ENCODE measurements at places on chromosomes 1 and 21.

DNA sequence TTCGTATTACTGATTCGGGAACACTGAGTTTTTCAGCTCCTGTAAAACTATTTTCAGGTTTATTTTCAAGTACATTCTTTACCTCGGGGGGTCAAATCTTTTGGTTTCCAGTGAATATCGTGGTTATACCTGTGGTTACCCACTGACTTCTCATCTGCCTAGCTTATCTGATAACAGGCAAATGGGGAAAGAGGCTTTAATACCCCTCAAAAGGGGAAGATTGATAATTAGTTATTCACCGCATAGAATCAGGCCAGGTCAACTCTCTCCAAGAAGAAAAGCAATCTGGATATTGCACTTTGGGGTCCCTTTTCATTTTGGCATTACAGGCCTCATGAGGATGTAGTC is 23.0 kb downstream of the RUNX1 start:
- DNase-seq = no peak

GRCh38 chr21:16597753-16598152 is 868.0 kb downstream of the USP25 start:
- DNase-seq = no peak

DNA sequence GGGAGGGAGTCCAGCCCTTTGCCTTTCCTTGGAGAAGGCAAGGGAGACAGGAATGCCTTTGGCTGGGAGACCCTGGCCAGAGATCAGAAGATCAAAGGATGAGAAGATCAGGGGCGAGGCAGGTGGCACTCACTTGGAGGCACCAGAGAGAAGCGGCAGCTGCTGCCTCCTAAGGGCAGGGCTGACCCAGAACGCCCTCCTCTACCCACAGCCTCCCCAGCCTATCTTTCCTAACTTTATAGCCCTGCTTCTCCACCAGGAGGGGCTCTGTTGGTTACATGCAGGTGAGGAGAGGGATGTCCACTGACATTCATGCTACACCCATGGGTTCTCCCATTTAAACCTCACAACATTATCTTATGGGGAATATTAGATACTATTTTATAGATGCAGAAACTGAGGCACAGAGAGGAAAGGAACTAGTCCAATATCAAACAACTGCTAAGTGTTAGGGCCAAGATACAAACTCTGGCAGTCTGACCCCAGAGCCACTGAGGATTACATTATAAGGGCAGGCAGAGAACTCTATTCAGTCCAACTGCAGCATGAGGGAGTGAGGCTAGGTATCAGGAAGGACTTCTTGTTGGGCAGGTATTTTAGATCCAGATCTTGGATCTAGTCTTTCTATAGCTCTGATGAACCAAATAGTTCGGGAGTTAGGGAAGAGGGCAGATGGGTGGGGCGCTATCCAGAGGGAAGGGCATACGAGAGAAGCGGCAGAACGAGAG is 19.9 kb downstream of the LGR6 start:
- DNase-seq = no peak

GRCh38 chr1:231629132-231629531 is 2.5 kb downstream of the DISC1 start:
- no peak for DNase-seq

- DNase-seq = no peak
Observed at GRCh38 chr1:209911746-209912145, 26.3 kb upstream of the SYT14 start.

DNA sequence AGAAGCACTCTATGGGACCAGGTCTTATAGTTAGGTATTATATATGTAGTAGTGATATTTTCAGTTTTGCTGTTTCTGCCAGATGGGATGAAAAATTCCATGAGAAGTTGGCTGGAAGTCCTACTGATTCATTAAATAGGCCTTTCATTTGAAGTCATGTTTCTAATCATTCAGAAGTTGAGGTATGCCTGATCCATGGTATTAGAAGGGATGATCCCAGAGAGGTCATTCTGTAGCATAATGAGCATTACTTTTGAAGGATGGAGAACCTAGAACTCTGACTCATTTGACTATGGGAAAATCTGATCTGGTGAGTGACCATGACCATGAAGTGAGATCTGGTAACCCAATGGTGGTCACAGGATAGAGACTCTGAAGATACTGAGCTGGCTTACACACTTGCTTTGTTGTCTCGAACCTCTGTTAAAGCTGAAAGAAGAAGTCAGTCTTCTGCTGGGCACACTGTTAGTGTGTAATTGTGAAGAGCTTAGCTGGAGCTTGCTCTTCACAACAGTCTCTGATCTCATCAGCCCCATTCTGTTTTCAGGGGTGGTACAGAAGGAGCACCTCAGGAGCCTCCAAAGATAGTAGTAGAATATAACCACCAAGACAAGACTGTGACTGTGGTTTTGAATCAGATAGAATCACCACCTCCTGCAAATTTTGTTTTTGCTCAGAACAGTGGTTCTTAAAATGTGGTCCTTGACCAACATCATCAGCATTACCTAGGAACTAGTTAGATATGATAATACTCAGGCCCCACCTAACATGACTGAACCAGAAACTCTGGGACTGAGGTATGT is 9.0 kb downstream of the MGST3 start:
- DNase-seq = no peak

DNA sequence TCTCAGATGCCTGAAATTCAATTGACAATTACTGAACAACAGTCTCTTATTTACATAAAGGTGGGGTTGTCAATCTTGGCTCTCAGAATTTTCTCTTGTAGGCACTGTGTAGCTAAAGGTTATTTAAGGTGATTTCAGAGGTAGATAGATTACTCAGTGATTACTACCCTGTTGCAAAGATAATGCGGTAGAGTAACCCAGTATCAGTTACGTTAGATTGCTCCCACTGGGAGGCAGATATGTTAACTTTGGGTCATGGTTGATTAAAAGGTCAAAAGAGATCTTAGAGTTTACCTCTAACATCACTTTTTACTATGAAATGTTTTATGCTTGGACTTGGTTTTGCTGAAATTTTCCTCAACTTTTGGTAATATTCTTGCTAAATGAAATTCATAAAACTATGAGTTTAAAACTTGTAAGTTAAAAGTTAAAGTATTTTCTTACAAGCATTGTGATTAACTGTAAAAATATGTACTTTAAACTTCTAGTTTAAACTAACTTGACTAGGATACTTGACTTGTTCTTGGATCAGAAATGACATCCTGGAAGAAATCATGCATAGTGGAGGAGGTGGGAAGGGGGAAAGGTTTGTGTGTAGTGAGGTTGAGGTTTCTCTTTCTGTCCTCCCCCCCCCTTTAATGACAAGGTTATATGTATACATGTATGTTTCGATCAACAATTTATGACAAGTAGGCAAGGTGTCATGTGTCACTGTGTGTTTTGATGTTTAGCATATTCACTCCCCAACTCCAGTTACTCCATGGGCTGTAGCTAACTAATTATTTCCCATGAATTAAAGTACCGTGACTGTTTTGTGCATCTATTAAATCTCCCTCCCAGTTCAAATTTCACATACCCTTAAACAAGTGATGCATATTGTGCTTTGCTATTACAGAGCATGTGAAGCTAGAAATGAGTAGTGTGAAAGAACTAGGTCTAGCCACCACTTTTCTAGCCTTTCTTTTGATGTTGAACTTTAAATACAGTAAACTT is 2.9 kb downstream of the LAMC1 start:
- DNase-seq = no peak

GRCh38 chr1:240475832-240476231 is 136.1 kb downstream of the GREM2 start:
- no peak for DNase-seq

- DNase-seq = no peak
Observed at GRCh38 chr1:22364326-22364650, 87.4 kb upstream of the ZBTB40 start.

DNA sequence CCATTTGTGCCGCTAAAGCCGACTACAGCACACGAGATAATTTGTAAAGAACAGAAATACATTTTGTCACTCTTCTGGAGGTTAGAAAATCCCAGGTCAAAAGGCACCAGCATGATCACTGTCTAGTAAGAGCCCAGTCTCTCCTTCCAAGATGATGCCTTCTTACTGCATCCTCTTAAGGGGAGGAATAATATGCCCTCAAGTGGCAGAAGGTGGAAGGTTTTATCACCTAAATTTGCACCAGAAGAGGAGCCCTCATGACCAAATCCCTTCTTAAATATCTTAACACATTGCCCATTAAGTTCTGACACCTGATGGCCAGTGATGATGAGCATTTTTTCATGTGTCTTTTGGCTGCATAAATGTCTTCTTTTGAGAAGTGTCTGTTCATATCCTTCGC is 326.7 kb upstream of the RGS18 start:
- DNase-seq = no peak

DNA sequence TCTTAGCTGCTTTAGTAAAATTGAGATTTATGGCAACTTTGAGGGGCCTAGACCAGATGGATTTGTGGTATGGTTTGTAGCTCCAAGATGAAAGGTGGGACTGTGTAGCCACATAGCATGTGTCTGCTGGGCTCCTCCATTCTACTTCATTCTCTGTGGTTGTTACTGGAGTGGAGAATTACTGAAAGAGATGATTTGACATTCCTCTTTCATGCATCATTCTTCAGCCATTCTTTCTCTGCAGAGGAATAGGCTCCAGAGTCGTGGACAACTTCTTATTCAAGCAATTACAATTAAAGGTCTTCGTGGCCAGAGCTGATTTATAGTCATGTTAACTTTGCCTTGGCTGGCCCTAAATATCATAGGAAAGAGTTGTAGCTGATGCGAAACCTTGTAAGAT is 328.9 kb downstream of the PAPPA2 start:
- DNase-seq = no peak

DNA sequence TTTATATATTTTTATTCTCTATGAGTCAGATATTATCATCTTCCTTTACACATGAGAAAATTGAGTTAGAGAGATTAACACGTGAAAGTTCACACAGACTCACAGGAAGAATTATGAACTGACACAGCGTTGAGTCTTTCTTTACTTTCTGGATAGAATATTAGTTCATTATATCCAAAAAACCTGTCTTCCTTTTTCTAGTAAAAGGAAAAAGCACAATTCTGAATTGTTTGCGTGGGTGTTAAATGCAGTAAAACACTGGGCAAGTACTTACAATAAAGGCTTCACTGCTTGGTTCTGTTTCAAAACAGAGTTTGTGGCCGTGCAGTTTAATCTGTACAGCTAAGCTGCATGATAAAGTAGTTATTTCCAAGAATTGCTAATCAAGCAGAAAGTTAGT is 10.8 kb downstream of the MAGI3 start:
- no peak for DNase-seq

DNA sequence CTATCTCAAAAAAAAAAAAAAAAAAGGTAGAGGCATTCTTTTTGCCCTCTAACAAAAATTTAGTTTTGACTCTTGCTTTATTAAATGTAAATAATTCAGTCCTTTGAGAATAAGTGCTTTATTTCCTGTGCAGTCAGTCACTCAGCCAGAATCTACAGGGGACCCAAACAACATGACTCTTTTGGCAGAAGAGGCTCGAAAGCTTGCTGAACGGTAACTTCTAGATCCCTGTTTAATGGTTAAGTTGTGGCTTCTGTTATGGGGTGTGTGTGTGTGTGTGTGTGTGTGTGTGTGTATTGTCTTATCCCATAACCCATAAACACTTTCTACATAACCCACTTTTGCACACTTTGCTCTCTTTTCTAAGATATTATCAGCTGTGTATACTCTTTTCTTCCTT is 54.9 kb upstream of the LAMC2 start:
- DNase-seq = no peak

DNA sequence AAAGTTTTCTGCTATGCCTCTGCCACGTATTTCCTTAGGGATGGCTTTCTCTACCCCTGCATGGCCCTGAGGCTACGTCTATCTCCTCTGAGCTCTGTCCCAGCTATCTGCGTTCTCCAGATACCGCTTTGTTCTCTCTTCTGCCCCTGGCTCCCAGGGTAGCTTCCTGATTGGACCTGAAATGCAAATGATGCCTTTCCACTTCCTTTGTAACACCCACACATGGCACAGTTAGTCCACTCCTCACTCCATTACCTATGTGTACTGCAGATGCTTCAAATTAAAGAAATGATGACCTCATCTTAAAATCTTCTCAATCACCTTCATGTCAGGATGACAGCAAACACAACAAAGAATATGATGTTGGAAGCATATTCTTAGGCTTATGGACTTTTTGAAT is 138.6 kb upstream of the POGK start:
- DNase-seq = no peak

DNA sequence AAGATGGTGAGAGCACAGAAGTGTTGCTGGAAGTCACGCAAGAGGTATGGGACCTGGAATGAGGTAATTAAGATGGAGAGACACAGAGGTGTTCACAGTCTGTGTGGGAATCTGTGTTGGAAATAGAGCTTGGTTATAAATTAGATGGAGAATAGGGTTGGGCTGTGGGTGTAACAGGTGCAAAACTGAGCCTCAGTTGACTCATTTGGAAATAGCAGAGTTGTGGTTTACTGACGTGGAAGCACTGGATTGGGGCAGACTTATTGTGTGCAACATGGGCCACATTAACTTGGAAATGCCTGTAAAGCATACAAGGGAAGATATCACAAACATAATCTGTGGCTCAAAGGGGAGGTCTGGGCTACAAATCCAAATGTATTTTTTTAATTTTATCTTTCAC is 13.0 kb downstream of the CAMSAP2 start:
- no peak for DNase-seq

DNA sequence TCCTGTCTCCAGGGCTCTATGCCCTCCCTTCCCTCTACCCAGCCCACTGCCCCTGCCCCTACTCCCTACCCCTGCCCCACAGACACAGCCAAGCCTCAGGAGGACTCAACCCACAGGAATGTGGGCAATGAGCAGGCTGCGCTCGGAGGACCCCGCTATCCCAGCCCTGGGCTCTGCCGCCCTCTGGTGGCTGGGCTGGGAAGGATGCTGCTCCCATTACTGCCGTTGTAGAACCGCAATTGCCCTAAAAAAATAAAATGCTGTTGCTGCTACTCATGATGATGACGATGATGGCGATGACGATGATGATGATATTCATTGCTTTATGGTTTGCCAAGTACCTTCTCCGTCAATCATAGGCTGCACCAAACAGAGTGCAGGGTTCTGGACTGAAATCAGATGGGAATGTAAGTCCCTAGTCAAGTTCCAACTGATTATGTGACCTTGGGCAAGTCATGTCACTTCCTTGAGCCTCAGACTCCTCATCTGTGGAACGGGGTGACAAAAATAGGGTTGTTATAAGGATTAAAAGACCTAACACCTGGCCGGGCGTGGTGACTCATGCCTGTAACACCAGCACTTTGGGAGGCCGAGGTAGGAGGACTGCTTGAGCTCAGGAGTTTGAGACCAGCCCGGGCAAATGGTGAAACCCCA is 24.6 kb downstream of the ARHGEF19 start:
- DNase-seq = peak; percentile 57

GRCh38 chr1:215776336-215776735 is 209.2 kb downstream of the KCTD3 start:
- DNase-seq = no peak

DNA sequence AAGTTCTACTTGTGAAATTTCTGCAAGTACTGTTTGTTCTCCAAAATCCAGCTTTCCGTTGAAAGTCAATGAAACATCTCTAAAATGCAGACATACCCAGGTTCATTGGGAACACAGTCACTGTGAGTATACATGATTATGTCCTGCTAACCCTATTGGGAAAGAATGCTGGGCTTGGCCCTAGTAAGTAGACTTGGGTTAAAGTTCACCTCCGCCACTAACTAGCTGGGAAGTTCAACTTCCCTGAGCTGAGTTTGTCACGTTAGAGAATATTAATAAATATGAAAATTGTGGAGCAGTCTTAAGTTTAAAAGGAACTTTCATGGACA is 10.5 kb upstream of the PGD start:
- no peak for DNase-seq

Data from skin of body (tissue), 3 donors.